ENCODE measurements at places on chromosomes 2 and 18.

GRCh38 chr2:151771599-151772358 is 37.5 kb upstream of the NEB start:
- DNase-seq, result no peak

- no peak for DNase-seq
Measured at GRCh38 chr2:238855891-238856580, 8.2 kb downstream of the TWIST2 start.

GRCh38 chr2:31903109-31903780 is 107.6 kb downstream of the MEMO1 start:
- DNase-seq, result no peak

DNA sequence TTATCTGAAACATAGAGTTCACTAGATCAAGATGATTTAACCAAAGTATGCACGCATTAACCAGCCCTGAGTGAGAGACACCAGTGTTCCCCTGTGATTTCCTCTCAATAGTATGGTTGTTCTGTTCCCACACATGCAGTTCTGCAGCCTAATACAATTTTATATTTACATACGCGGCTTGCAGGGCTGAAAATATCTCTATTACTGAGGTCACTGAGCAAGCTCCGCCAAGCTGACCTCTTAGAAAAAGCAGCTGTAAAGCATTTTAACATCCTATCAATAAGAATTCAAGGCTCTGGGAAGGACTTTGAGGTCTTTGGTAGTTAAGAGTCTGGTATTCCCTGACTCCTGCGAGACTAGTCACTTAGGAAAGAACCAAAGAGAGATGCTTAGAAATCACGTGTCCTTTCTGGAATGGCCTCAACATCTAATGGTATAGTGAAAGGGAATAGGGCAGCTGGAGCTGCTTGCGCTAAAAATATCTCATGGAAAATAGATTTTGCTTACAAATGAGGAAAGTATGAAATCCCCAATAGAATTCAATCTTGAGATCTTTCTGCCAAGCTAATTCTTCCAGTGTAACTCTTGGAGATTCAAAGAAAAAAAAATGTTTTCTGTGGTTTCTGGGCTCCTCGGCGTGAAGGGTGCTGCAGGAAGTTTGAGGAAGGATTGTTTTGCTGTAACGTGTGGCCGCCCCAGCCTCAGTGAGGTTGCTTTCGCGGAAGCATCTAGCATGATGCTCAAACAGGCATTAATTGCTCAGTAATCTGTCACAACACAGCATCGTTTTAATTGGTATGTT is 59.2 kb downstream of the DOCK10 start:
- no peak for DNase-seq

DNA sequence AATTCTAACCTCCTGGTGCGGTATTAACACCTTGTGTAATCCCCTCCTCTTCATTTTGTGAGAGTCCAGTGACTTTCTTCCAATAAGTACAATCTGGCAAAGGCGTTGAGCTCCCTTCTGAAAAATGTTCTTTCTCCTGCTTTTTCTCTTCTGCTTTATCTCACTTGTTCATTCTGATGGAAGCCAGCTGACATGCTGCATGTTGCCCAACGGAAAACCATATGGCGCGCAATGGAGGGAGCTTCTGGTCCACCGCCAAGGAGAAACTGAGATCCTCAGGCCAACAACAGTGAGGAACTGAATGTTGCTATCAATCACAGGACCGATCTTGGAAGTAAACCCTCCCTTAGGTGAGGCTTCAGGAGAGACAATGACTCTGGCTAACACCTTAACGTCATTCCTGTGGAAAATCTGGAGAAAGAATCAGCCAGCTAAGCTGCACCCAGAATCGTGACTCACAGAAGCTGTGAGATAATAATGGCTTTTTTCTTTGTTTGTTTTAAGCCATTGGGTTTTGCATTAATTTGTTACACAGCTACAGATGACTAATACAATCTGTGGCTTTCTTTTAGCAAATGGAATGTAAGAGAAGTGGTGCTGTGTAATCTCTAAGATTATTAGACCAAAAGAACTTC is 1323.9 kb upstream of the DDX18 start:
- DNase-seq, result no peak

DNA sequence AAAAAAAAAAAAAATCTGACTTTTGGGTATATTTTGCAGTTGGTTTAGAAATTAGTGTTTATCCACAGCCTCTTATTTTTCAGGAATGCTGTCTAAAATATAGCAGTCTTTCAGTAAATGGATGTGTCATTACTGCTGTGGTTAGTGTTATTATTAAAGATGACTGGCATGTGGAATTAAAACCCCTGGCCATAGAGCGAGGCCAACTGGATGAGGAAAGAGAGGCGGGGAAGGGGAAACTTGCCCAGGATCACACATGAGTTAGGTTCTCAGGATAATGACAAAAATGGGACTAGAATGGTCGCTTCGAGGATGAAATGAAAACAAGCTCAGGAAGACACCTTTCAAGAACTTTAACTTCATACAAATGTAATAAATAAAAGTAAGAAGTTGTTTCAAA is 57.4 kb upstream of the APCDD1 start:
- no peak for DNase-seq

GRCh38 chr2:9982248-9982647 is 30.8 kb downstream of the GRHL1 start:
- no peak for DNase-seq

DNA sequence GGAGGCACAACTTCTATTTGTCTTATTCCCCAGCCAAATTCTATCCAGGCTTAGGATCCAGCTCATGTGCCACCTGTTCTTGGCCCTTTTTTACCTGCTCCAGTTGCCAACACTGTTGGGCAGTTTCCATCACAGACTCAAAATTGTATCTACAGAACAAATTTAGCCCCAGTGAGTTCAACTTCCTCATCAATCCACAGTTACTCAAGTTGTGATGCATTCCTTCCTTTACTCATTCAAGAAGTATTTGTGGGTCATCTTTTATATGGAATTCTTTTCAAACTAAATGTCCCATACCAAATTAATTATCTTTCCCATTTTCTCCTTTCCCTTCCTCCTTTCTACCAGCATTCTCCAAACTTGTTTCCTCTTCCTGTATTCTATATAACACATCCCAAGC is 12.7 kb upstream of the DDX18 start:
- DNase-seq, result no peak

Measured in activated T-helper 1 cell treated with anti-CD3 and anti-CD28 coated beads, Interleukin-2, amount 50 U/mL, for 16 hours (primary cell).